ENCODE measurements at places on chromosomes 11 and 22.
A peak's percentile ranks its signal among the peaks of the same experiment; 100 is the strongest.

DNA sequence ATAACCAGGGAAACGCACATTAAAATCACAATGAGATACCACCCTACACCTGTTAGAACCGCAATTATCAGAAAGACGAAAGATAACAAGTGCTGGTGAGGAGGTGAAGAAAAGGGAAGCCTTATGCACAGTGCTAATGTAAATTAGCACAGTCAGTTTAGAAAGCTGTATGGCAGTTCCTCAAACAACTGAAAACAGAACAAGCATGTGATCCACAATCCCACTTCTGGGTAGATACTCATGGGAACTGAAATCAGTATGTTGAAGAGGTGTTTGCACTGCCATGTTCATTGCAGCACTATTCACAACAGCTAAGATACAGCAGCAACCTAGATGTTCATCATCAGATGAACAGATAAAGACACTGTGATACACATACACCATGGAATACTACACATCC is 75.0 kb upstream of the CCND1 start:
- DNase-seq, result no peak

DNA sequence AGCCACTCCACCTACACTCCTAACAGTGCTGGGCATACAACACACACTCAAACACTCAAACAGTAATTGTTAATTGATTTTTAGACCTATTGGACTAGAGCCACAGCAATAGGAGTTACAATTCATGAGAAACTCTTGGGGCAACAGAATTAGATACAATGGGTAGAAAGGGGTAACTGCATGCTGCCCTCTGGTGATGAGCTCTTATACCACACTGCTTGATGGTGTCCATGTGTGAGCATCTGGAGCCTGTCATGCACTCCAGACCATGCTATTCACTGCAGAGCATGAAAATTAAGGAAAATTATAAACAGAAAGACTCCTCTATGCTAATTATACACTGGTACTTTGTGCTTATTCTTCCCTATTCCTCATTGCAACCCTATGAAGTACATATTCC is 975.5 kb upstream of the CCDC90B start:
- no peak for DNase-seq

DNA sequence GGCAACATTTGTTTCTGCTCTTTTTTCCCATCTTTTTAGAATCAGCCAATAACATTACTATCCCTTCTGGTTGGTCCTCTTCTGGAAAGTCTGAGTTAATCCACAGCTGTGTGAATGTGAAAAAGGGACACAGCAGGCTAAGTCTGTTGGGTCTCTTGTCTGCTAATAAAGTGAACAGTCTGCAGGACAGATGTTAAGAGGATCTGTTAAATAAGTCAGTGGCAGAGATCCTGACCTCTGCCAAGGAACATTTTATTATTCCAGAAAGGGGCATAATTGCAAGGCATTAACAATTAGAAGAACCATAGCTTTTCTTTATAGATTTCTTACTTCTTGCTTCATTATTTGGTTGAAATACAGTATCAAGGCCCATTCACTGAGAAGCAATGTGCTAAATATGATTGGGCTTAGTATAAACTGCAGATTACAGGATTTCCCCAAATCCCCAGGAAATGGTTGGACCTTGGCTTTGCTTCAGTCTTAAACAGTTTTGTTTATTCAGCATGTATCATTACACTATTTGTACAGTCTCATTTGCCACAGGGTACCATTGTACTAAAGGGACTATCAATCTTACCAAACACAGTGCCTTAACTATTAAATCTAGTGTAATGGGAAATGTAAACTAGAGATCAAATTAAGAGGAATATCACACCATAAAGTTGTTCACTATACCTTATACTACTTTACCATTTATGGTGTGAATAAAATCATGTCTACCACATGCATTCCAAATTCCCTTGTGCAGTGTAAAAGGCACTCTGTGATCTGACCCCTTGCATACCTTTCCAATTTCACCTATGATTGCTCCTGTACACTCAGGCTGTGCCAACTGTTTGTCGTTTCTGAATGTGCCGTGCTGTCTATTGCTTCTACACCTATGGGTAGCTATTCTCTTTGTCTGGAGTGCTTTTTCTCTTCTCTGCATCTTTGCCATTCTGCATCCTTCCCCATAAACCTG is 274.0 kb downstream of the SOX6 start:
- no peak for DNase-seq

GRCh38 chr11:78465169-78465942 is 47.7 kb upstream of the GAB2 start:
- peak; percentile 65 for DNase-seq

GRCh38 chr11:67630228-67630942 is 648 bp upstream of the NUDT8 start:
- DNase-seq, result peak; percentile 98

DNA sequence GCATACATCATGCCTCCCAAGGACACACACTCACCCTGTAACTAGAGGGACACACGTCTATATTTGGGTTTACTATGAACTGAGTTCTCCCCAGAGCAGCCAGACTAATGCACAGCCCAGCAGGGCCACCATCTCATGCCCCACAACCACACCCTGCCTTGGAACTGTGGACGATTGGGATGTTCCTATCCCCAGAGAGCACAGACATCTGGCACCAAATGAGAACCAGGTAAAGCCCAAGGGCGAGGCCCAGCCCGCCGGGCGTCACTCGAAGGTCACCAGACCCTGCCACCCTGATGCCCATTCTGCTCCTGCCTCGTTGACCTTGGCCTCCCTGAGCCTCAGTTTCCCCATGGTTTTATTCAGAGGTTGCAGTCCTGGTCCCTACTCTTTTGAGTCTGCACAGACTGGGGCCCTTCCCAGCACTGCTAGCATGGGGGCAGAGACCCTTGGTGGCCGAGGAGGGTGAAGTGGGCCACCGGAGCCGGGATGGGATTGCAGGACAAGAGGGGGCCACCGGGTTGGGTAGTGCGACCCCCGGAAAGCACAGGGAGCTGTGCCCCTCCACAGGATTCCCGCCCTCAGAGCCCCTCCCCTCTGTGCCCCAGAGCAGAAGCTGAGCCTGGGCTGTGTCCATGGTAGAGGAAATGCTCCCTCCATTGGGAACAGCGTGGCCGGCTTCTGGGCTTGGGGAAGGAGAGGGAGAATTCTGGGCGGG is 56.8 kb downstream of the IGLL5 start:
- peak; percentile 41 for DNase-seq

DNA sequence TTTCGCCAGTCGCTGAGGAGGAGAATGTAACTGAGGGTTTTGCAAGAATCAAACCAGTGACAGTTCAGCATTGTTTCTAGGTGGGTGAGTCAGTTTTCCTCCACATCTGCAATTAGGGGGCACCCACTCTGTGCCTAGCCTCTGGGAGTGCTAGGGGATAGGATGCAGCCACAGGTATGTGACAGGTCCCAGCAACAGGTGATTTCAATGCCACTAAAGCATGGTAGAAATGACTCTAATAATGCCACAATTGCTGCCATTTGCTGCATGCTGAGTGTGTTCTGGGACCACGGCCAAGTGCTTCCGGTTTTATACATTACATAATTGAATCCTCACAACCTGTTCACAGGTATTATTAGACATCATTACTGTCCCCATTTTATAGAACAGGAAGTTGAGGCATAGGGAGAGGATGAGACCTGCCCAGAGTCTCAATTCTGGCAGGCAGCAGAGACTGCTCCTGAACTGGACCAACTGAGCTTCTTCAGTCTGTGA is 556 bp downstream of the CRYBB2 start:
- no peak for DNase-seq

GRCh38 chr22:47278655-47279054 is 516.2 kb downstream of the TBC1D22A start:
- no peak for DNase-seq

DNA sequence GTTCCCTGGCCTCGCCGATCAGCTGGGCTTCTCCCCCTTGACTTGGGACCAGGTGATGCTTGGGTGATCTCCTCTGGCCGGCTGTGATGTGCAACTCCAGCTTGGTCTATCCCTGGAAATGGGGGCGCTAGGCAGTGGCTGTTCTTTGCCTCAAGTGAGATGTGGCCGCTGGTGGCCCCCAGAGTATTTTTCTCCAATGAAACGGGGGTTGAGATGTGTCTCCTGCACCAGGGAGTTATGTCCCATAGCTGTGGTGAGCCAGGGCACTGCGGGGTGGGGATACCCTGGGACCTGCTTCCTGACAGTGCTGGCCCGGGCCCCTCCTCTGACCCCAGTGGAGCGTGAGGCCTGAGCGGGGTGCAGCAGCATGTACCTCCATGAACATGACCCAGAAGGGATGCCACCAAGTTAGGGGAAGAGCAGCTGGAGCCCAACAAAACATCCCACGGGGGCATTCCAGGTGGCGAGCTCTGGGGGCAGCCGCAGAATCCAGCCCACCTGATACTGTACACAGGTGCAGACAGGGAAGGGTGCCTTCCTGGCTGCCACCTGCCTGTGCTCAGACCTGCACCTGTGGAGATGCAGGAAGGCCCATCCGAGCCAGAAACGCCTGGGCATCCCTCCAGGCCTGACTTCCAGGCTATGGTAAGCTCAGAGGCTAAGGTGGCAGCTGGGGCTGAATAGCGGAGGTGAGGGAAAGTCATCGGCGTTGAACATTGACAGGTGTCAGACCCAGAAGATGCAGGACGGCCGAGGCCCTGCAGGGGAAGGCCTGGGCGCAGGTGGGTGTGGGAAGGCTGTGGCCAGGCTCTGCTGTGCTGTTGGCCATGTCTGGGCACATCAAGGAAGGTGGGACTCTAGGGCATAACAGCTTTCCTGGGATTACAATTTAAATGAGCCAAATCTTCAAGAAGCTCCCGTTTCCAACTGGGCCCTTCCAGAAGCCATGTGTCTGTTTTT is 97.3 kb downstream of the CTTN start:
- DNase-seq, result no peak

- DNase-seq, result peak; percentile 54
Observed at GRCh38 chr11:66116576-66117361, 46.7 kb downstream of the PACS1 start.

DNA sequence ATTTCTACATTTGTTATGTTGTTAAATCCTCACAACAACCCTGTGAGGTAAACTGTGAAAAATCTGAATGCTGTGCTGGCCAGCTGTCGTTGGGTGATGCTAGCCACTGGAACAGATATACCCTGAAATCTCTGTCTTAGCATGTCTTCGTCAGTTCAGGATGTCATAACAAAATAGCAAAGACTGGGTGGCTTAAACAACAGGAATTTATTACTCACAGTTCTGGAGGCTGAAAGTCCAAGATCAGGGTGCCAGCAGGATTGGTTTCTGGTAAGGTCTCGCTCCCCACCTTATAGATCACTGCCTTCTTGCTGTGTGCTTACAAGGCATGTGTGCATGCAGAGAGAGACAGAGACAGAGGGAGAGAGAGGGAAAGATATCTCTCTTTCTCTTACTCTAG is 211.7 kb downstream of the C11orf91 start:
- DNase-seq, result no peak

DNA sequence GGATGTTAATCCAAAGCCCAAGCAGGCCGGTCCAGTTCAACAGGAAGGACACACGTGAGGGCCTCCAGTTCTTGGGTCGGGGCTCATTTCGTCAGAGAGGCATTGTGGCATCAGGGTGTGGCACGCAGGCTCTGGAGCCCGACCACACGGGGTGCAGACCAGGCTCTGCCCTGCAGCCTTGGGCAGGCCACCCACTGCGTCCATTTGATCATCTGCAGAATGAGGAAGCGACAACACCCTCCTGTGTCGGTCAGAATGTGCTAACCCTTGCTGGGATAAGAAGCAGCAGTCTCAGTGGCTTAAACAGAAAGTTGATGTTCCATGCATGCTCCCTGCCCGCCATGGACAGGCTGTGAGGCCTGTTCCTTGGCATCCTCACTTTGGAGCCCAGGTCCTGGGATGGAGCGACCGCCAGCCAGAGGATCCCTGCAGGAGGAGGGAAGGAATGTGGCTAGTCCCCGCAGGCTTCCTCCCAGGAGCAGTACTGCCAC is 10.8 kb downstream of the RIBC2 start:
- peak; percentile 44 for DNase-seq

DNA sequence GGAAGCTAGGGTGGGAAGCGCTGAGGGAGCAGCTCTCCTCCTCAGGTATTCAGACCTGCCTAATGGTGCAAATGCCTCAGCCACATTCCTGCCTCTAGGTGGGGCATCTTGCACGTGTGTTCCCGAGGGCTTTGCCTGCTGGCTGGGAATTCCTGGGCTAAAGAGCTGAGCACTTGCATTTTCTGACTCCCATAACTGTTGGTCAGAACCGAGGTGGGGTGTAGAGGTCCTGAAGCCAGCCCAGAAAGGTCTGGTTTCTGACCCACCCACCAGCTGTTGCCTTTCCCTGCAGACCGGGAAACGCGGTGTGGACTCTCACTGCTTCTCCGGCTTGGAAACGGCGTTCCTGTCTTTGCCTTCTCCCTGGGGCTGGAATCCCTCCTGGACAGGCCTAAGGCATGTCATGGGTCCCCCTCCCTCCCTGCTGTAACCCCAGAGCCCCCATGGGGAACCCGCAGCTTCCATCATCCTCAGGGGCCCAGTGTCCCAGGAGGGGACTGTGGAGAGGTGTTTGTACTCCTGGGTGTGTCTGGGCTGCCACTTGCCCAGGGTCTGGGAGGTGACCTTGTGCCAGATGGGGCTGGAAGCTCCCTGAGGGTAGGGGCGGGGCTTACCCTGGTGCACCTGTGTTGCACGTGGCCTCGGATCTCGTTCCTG is 24.0 kb upstream of the SMIM38 start:
- DNase-seq, result no peak

Data from activated CD8-positive, alpha-beta memory T cell treated with anti-CD3 and anti-CD28 coated beads for 24 hours (primary cell).